EH (cell line): ENCODE measurements at places on chromosomes 12 and 14.

- DNase-seq, result no peak
Measured at GRCh38 chr14:96585672-96586013, 83.5 kb downstream of the PAPOLA start.

GRCh38 chr14:69387311-69387710, 10.8 kb downstream of the ERH start:
- DNase-seq, result no peak

GRCh38 chr12:34403706-34404376, 381.5 kb downstream of the ALG10 start:
- no peak for DNase-seq

GRCh38 chr12:74790931-74791330, 253.3 kb downstream of the ATXN7L3B start:
- DNase-seq, result no peak

GRCh38 chr12:54368025-54368708, 3.9 kb upstream of the GPR84 start:
- DNase-seq, result no peak

- no peak for DNase-seq
Measured at GRCh38 chr12:130716969-130717366, 869 bp upstream of the RIMBP2 start.

DNA sequence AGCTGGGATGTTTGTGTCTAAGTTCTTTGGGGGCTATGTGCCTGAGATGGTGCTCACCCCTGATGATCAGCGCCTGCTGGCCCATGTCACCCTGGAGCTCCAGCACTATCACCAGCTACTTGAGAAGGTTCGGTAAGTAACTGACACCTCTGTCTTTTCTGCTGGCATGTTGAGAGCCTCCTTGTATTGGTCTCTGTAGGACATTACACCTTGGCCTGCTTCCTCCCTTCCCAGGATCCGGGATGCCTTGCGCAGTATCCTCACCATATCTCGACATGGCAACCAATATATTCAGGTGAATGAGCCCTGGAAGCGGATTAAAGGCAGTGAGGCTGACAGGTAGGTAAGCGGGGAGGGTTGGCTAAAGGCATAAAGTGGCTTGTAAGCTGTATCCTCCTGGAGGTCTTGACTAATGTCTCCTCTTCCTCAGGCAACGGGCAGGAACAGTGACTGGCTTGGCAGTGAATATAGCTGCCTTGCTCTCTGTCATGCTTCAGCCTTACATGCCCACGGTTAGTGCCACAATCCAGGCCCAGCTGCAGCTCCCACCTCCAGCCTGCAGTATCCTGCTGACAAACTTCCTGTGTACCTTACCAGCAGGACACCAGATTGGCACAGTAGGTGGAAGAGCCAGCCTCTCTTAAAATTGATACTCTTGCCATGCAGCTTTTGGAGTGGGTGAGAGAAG, 5.5 kb downstream of the DDIT3 start:
- no peak for DNase-seq

GRCh38 chr12:48969160-48969771, 2.3 kb downstream of the WNT10B start:
- DNase-seq, result no peak

- DNase-seq, result no peak
Measured at GRCh38 chr12:95014554-95014953, 11.1 kb upstream of the NDUFA12 start.

DNA sequence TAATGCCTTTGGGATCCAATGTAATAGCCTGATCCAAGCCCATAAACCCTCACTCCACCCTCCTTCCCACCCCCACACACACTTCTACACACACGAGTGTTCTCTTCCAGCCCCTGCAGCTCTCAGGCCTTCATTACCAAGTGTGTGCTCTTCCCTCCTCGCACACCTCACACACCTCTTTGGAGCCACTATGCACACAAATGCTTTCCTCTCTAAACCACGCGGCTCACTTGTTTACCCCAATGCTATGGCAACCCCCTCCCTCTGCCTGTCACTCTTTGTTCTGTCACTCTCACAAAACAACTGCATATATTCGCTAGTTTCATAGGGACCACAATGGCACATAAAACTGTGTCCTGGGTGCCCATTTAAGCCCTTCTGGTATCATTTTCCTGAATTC, 35.1 kb downstream of the PPP2R5E start:
- no peak for DNase-seq

DNA sequence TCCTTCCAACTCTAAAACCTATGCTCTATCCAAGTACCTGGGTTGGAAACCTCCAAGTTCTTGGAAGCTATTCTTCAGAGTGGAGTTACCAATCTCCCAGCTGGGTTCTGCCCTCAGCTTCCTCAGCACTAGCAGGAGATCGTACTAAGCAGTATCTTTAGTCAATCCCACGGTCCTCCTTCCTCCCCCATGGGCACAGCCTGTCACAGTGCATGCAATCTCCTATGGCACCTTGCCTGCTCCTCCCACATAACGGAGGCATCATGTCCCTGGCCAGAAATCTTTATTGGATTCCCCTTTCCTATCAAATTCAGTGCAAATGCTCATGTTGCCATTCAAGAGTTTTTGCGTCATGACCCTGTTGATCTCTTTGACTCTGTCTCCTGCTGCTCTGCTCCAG, 5.4 kb upstream of the LPAR5 start:
- no peak for DNase-seq

- no peak for DNase-seq
Measured at GRCh38 chr14:99312106-99312505, 40.1 kb upstream of the BCL11B start.

DNA sequence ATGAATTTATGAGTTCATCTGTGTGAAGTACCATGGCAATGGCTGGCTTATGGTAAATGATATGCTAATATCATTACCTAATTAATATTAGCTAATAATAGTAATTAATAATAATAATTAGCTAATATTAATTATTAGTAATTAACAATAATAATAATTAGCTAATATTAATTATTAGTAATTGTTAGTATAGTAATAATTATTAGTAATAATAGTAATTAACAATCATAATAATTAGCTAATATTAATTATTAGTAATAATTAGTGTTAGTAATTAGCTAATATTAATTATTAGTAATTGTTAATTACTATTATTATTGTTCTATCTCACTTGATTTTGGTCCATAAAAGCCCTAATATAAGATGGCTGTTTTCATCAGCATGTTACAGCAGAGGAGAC, 19.8 kb downstream of the RERG start:
- DNase-seq, result no peak

DNA sequence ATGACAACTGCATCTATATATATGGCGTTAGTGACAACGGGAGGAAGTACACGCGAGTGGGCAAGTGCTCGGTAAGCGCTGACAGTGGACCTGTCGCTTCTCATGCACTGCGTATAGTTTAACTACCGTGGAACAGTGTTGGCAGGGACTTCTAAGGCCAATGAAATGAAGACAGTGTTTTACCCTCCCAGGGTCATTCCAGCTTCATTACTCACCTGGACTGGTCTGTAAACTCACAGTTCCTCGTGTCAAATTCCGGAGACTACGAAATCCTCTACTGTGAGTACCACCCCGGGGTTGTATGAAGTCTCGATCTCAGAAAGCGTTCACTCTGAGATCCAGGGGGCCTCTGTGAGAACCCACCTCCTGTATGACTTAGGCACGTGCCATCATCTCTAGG, 129.2 kb upstream of the EVL start:
- DNase-seq, result peak; percentile 48

GRCh38 chr12:11981121-11981733, 89.5 kb upstream of the BCL2L14 start:
- peak; percentile 18 for DNase-seq

DNA sequence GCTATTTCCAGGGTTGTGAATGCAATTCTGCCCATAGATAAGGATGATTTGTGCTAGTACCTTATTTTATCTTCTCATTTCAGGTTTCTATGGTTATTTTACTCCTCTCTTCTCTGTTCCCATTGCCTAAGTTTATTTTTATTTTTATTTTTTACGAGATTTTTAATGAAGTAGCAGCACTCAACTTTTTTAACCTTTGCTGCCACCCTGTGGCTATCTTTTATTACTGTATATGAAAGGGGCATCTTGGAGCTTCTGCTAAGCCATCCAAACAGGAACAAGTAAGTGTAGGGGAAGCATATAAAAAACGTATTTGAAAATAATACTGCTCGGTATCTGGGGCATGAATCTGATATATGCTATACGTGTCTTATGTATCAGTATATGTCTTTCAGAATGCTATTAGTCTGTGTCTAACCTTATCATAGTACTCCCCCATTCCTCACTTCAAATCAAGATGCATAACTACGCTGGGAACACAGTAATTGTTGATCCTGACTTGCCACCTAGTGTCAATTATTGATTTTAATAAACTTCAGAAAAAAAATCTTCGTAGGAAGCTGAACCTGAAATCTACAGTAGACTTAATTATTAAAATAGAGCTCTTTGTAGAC, 60.3 kb downstream of the KLRG1 start:
- peak; percentile 54 for DNase-seq
